ENCODE measurements at places on chromosomes 5 and 9.

DNA sequence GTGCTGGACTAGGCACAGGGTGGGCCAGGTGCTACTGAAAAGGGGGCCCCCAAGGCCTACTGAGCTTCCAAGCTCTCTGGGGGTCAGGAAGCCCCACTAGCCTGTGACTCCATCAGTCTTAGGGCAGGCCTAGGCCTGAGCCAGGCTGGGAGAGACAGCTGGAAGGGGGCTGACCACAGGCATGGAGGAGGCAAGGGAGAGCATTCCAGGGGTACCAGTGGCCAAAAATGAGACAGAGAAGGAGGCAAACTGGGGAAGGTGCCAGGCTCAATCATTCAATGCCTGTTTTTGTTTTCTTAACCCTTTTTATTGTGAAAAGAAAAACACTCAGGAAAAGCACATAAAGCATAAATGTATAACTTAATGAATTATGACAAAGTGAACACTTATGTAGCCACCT is 26.2 kb upstream of the TCF7 start:
- DNase-seq = no peak

- no peak for DNase-seq
These were observed 101.8 kb upstream of the MAST4 start for GRCh38 chr5:66494437-66494836.

- DNase-seq = no peak
These were observed 691.8 kb downstream of the DNAH5 start for GRCh38 chr5:13252699-13253098.

DNA sequence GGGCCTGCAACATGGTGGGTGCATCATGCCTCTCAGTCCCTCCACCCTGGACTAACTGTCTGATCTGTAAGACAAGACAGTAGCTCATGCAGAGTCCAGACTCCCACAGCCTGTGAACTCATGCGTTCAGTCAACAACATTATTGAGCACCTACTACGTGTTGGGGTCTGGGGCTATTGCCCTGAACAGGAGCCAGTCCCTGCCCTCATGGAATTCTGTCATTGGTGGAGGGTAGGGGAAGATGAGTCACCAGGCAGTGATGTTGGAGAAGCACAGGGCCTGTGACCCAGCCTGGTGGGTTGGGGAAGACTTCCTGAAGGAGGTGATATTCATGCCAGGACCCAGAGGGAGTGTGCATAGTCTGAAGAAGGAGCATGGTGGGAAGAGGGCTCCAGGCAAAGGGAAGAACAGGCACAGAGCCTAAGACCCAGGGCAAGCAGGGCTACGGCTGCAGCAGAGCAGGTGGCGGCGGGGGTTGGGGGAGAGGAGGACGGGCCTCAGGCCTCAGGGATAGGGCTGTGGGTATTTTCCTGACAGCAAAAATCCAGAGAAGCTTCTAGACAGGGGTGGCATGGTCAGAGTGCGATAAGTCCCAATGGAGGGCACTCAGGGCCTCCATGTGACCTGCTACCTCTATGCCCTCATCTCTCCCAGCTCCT is 26.7 kb upstream of the PSD2 start:
- DNase-seq = no peak

DNA sequence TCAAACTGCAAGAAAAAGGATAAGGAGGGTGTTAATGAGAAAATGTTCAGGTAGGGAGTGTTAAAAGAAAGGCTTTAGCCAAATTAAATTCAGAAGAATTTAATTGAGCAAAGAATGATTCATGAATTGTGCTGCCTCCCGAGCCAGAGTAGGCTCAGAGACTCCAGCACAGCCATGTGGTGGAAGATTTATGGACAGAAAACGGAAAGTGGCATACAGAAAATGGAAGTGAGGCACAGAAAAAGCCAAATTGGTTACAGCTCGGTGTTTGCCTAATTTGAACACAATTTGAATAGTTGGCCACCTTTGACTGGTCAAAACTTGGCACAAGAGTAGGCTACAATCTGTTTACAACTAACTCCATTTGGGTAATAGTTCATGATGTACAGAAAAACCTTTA is 9.6 kb upstream of the SLC30A5 start:
- no peak for DNase-seq

GRCh38 chr5:60803712-60804111 is 40.4 kb downstream of the ELOVL7 start:
- DNase-seq = no peak

DNA sequence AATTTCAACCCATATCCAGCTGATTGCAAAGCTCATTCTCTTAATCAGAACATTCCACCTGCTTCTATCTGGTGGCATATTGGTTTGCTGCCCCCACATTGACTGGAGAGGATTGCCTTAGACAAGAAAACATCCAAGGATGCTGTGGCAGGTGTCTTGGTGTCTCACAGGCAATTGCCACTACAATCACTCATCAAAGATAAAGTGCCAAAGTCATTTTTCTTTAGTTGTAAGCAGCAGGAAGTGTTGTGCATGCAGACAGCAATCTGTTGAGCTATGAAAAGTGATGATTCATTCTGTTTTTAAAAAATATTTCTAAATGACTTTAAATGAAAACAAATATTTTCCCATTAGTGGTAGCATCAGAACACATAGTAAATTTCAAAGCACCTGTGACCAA is 53.9 kb downstream of the CDH6 start:
- DNase-seq = no peak

DNA sequence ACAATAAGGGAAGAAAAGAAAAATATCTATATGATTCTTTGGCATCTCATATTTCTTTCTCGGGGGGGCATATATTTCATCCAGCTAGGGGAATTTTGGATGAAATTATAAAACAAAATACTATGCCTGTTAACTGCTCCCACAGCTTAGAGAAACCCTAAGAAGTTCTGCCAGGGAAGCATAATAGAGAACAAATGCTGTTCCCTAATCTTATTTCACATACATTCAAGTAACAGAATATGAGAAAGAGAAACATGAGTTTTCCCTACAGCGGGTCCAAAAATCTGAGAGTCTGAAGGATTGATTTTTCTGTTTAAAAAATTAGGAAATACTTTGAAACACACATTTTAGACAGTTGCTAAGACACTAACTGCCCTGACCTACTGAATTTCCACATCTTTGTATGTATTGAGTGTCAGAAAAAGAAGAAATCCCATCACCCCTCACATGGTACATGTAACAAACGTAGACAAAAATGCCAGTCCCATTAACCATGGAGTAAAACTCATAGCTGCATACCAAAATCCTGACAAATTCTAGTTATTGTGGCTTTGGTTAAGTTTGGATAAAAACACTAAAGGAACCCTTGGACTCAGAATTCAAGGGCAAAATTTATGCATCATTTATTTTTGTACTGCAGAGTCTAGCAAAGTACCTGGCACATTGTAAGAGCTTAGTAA is 620.2 kb upstream of the DMAC1 start:
- no peak for DNase-seq

DNA sequence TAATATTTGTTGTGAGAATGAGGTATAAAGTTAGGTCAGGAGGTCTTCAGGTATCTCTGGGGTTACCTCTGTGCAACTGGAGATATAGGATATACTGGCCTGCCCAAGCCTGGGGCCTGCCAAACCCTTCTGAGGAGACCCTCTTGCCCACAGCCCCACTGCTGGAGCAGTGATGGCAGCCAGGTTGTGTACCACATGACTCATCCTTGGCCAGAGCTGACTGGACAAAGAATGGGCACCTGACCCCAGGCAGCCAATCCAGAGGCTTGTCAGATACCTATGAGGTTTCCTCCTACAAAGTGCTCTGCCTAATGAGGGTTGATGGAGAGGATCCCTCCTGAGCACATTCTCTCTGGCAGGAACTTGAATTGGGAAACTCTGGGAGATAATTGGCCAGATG is 56.1 kb upstream of the TBC1D2 start:
- no peak for DNase-seq

DNA sequence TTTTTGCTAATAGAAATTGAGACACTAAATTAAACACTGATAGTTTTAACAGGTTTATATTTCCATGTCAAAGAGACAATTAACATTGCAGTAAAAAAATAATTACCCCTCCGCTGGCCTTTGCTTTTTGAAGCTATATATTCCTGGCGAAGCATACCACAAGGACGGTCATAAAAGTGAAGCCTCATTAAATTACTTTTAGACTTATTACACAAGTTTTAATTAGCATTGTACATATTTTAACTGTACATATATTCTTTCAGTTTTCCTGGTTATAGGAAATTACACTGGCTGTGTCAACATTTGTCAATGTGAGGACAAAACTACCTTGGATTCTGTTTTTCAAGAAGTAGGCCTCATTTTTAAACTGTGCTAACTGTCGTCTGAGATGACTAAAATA is 1.2 kb downstream of the CDKN2A start:
- no peak for DNase-seq

GRCh38 chr9:79768194-79768593 is 196.4 kb downstream of the TLE4 start:
- DNase-seq = no peak

- DNase-seq = no peak
These were observed 140.5 kb downstream of the SCAMP1 start for GRCh38 chr5:78500871-78501270.

DNA sequence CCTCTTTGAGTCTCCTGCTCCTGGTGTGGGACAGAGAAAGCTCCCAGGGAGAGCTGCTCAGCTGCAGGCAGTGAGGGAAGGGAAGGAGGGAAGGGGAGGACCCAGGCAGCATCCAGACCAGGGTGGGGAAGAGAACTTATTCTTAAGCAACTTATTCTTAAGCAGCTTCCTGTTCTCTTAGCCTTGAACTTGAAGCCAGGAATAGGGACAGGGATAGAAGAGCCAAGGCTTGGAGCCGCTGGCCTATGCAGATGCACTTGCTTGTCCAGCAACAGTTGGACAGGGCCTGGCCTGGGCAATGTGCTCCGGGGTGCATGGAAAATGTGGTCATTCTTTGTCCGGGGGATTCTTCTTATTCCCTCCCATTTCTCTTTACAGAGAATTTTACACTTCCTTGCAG is 31.4 kb upstream of the SPTLC1 start:
- no peak for DNase-seq

DNA sequence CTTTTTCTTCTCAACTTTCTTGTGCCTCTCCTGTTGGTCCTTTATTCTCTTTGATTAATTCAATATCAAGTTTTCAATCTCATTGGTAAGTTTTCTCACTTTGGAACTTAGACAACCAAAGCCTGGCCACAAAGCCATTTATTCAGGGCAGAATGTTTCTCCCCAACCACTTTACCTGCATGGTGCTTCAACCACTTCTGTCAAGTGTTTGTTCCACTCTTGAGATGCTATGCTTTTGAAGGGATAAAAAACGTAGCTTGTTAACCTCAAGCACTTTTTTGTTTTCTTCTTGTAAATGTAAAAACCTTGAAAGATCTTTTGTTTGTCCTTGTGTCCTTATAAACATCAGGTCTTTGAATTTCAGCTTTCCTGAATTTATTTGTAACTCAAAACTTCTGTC is 966.7 kb downstream of the MAT2B start:
- no peak for DNase-seq

- DNase-seq = no peak
These were observed 711.0 kb downstream of the TLE4 start for GRCh38 chr9:80282766-80283165.

GRCh38 chr9:16459421-16460148 is 410.9 kb downstream of the BNC2 start:
- no peak for DNase-seq

DNA sequence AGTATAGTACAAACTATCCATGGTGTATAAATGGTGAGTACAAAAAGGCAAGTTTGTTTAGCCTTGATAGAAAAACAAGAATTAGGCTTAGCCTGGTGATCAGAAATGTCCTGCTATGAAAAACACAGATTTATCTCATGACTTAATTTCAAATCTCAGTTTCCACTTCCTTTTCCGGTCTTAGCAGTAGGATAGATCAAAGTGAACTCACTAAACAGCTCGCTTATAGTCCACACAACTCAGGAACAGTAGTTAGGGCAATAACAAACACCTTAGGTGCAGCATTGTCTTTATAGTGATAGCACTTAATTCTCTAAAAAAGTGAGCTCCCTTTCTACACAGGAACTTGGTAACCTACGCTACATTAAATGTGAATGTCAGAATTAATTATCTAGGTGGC is 11.4 kb downstream of the GOLGA1 start:
- DNase-seq = no peak

GRCh38 chr5:118597543-118597942 is 390.8 kb downstream of the DTWD2 start:
- no peak for DNase-seq

DNA sequence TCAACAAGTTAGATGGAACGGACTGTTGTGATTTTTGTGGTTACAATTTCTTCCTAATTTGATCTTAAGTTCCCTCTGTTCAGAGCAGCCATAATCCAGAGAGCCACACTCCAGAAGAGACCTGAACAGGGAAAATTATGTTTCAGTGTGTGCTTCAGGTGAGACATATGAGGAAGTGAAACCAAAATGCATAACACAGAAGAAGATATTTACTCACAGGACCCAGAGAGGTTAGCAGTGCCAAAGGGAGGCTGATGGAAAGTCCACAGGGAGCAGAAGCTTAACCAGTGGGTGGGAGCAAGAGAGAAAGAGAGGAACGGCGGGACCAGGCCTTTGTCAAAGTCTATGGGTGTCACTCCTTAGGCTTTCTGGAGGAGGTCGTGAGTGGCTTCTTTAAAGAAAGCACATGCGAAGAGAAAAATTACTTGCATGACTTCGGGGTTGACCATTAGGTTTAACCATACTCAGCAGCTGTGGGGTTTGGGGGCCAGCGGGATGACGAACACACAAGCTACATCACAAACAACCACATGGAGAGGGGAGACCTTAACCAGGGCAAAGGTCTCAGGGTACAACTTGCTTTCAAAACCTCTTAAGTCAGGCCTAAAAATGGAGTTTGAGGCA is 141.4 kb downstream of the MED10 start:
- no peak for DNase-seq

DNA sequence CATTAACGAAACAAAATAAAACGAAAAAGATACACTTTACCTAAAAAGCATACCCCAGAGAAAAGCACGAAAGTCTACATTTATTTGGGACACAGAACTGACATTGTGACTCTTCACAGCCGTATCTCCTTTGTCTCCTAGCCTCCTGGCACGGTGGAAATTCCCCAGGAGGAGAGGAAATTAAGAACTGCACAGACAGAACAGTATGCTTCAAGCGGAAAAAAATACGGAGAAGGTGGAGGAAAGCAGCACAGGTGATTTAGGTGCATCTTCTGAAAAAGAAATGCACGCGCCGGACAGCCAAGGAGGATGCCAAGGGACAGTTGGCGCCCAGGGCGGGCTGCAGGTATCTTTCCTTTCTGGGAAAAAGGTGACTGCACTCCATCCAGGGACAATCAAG is 32.0 kb downstream of the DDX31 start:
- DNase-seq = no peak

DNA sequence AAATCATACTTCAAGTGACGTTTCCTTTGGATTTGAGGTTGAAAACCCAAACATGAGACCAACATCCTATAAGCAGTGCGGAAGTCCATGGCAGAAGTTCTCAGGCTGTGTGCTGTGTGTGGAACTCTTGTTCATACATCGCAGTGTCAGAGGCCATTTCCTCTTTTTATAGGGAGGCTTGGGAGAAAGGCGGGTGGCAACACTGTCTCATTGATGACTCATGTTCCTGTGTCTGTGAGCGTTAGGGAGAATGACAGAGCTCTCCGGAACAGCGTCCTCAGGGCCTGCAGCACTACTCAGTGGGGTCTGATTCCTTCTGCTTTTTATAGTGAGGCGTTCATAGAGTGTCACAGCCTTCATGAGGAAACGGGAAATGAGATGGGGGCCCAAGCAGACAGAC is 98.8 kb upstream of the BASP1 start:
- no peak for DNase-seq

GRCh38 chr5:105752801-105753200 is 1917.9 kb downstream of the EFNA5 start:
- no peak for DNase-seq

- DNase-seq = no peak
These were observed 227.8 kb upstream of the CDH9 start for GRCh38 chr5:27266184-27266583.

Measured in activated CD8-positive, alpha-beta memory T cell treated with anti-CD3 and anti-CD28 coated beads for 4 hours (primary cell).